ENCODE measurements at places on chromosomes 7 and 10. TPM values are rescaled to one million over a fixed set of nuclear protein-coding genes. Genes with fewer than 3 reads are reported as not detected.

- ATAC-seq: no peak
Measured at GRCh38 chr10:124711145-124711544, 33.0 kb downstream of the FAM53B start.

GRCh38 chr10:1774796-1775195 is 37.5 kb upstream of the ADARB2 start:
- no peak for ATAC-seq

GRCh38 chr10:114384601-114385000 is 19.7 kb downstream of the AFAP1L2 start:
- ATAC-seq: no peak

DNA sequence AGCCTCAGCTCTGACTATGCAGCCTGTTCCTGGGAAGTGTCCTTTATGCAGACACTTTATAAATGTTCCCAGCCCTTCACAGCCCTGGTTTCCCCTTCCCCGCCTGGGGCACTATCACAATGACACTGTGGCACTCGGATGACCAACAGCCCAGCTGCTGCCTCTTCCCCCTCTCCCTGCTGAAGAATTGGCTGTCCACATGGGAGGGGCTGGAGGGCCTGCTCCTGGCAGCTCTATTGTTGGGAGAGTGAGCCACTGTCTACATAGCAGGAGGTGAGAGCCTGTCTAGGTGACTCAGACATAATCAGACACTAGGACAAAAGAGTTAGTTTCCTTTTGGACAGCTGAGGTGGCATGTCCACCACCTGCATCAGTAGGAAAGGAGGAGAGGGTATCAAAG is 437.5 kb downstream of the PLXNA4 start:
- ATAC-seq: no peak

DNA sequence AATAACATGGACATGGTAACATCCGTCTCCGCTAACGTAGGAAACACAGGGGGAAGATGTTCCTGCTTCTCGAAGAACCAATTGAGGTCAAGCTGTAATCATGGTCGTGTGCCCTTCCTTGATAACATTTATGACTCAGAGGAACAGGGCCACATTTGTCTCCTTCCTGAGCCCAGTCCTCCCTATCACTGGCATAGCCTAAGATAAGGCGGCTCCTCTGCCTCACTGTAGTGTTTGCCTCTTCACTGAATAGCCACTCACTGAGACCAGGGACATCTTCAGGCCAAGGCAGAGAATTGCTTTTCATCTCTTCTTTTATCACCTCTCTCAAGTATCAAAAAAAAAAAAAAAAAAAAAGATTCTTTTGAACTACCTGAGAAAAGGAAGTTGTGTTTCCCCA is 5.4 kb upstream of the GRM8 start:
- ATAC-seq: no peak

DNA sequence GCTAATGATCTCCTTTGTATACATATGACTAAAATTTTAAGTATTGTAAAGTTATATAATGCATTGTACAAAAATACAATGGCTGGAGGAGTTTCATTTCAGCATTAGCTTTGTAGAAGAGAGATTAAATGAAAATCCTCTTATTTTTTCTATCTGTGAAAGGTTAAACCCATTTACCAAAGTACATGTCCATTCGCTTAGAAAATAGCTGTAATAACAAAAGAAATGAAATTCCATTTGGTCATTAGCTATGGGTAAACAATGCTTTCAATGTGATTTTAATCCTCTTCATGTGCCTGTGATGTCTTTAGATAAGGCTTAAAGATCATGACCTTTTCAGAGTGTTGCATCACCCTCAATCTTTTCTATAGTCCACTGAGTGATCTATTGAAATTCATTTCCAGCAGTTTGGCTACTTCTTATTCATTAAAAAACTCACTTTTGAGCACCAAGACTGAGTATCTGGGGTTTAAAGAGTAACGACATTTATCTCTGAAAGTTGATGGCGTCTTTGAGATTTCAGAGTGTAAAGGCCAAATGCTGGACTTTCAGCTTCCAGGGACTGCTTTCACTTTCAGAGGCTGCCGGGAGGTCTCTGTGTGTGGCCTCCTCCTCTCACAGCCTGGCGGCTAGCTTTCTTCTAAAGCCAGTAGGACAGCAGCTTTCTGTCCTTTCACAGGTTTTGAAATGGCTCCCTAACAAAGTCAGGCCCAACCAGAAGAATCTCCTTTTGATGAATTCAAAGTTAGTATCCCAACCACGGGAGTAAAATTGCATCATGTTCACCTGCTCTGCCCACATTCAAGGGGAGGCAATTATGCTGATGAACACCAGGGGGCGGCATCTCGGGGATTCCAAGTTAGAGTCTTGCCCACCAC is 701.4 kb upstream of the COBL start:
- no peak for ATAC-seq

DNA sequence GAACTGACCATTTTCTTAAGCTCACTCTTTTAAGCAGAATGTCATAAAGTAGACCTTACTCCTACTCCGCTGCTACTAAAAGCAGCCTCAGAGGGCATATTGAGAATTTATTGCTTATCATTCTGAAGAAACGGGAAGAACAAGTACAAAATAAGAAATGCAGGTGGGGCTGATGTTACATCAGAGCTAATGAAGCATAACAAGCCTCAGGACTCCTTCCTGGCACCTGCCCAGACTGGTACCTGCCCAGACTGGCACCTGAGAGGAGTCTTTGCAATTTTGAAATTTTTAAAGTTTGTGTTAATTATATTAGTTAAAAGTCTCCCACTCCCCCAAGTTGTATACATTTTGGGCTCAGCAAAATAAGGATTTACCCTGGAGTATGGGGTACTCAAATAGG is 162.4 kb downstream of the SEMA3E start:
- peak; percentile 87 for ATAC-seq

DNA sequence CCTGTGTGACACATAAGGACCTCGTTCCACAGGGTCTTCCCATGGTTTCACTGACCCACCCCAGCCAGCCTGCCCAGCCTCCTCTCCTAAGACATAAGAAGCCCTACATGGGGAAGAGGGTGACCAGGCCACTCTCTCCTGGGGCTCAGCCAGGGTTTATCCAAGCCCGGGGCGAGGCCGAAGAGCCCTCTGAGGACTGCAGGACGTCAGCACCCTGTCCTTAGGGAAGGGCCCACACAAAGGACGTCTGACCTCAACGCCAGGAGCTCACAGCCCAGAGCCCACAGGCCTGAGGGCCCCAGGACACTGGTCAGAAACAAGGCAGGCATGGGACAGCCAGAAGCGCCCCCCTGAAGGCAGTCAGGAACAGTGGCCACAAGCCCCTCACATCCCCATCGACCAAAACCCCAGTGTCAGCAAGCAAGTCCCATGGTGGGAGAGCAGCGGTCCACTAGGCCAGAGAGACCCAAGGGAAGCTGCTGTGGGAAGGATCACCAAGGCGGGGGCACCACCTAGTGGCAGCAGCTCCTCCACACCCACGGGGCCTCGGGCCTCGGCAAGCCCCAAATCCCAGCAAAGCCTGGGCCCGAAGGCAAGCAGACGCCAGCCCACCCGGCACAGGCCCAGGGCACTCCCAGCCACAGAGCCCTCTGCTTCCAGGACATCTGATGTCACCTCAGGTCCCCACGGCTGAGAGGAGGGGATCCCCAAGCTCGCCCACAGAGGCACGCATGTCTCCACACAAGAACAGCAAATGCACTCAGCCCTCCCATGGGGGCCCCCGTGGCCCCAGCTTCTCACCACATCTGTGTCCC is 23.4 kb downstream of the MAD1L1 start:
- ATAC-seq: peak; percentile 70

GRCh38 chr10:76303682-76304316 is 872.4 kb downstream of the LRMDA start:
- peak; percentile 84 for ATAC-seq

- ATAC-seq: no peak
Measured at GRCh38 chr7:15607529-15608210, 45.9 kb upstream of the AGMO start.

DNA sequence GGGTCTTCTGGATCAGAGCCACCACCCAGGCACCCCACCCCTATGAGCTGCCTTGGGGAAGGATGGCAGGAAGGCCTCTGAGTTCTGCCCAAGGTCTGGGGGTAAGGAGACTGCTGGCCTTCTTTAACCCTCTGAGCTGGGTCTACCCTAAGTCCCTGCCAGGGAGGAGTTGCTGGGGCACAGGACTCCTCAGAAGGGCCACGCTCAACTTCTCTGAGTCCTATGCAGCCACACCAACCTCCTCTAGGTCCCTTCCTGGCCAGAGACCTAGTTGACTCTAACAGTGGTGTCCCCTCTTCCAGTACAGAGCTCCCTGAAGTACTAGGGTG is 2.6 kb upstream of the NEURL1 start:
- ATAC-seq: no peak

GRCh38 chr7:151017953-151018420 is 6.3 kb downstream of the ATG9B start:
- peak; percentile 53 for ATAC-seq

GRCh38 chr7:134330974-134331373 is 14.2 kb upstream of the SLC35B4 start:
- no peak for ATAC-seq

- ATAC-seq: no peak
Measured at GRCh38 chr10:100565206-100565985, 29.7 kb downstream of the HIF1AN start.

Gene ZCCHC24
- 3.3 TPM for total RNA-seq
